ENCODE measurements at places on chromosomes 11 and 22.

GRCh38 chr11:2945757-2946287 lies 16.6 kb upstream of the PHLDA2 start:
- no peak for DNase-seq

DNA sequence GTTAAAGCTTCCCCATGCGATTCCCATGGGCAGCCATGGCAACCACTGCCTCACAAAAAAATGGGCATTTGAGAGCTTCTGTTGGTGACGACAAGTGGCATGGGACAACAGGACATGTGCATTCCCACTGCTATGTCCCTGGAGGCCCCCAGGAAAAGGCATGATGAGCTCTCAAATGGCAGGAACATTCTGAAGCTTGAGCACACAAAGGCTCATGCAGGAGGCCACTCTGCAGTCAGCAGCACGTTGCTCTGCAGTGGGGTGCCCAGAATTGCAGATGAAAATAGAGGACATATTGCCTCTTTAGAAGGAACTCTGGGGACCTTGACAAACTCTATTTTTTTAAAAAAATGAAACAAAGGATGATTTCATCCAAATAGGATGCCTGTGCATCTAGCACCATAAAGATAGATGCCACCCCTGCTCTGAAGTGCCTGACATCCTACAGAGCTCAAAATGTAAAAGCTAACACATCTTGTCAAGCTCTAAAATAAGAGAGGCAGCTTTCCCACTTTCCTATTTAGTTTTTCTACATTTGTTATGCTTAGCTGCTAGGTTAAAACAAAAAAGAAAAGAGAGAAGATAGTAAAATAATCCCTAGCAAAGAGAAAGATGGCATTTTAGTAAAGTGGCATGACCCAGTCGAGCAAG lies 277.6 kb upstream of the ZC3H12C start:
- DNase-seq = no peak

DNA sequence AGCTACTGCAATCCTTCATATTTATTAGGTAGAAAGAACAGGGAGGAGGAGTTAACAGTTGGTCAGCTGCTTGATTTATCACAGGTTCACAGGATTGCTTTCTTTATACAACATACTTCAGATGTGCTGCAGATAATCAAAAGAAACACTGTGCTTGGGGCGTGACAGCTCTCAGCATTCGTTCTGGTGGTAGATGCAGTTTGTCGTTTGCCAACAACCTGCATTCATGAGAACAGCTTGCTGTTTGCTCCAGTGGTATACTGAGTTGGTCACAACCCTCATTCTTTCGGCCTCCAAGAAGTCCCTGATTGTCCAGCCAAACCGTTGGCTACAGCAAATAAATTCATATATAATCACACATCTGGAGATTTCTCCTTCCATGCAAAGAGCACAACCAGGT lies 120.5 kb downstream of the ZNF280B start:
- DNase-seq = no peak

DNA sequence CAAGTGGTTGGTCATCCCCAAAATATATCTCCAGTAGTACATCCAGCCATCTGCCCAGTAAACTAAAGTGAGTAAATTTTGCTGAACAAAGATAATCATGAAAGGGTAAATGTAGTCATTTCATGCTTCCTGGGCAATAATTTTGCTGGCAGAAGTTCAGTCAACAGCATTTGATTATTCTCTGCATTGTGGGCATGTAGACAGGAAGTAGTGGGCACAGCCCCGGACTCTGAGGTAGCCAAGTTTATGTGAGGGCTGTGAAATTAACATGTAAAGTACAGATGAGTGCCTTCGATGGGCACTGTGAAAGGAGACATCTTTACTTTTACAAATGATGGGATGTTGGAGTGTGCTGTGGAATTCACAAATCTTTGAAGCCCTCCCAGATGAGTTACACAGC lies 312.2 kb upstream of the MTNR1B start:
- DNase-seq = no peak

- DNase-seq = no peak
Observed at GRCh38 chr11:1640076-1640946, 10.7 kb downstream of the KRTAP5-5 start.

DNA sequence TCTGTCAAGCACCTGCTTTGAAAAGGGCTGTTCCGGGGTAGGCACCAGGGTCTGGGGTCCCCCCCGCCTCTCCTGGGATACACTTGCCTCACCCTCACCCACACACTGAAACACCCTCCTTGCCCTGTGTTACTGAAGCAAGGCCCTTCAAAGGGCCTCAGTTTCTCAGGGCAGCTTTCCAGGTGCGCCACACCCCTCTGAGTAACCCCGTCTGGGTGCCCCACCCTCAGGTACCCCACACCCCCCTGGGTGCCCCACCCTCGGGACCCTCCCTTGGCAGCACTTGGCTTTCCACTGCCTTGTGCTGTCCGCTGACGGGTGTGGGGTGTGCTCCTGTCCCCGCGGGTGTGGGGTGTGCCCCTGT lies 413.6 kb downstream of the TBC1D22A start:
- no peak for DNase-seq

DNA sequence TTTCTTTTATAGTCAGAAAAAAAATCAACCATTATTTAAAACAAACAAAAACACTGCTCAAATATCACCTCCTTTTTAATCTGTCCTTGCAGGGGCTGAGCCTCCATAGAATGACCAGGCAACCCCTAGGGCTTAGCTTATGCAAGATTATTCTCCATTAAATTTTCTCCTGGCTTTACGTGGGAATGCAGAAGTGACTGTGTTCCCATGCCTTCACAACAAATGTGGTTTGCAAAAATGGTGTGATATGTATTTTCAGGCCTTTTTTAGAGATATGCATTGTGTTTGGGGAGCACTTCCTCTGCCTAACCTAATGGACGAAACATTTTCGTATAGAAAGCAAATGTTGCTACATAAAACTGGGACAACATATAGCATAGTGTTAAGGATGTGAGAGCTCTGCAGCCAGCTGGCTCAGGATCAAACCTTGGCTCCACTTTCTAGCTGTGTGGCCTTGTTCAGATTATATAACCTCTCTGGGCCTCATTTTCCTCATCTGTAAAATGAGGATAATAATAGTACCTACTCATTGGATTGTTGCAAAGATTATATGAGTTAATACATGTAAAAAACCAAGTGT lies 82.6 kb downstream of the PARVA start:
- no peak for DNase-seq

GRCh38 chr11:10618490-10618889 lies 50.0 kb upstream of the LYVE1 start:
- DNase-seq = no peak

Data from epithelial cell of prostate (primary cell).